ENCODE measurements at places on chromosomes 12 and 14.

- peak; percentile 75 for DNase-seq
Observed at GRCh38 chr14:56172571-56172971, 54.4 kb downstream of the PELI2 start.

DNA sequence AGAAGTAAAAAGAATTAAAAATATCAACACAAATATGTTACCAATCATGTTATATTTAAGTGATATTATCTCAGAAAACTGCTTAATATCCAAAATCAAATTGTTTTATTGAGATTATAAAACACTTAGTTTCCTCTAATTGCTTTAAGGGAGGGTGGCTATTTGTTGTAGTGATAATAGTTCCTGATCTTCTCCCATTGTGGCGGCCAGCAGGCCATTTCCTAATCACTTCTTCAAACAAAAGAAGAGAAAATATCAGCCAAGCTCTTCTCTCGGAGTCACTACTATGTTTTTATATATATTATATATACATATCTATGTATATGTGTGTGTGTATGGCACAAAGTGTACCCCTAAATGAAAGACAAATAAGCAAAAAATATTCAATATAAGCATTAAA lies 31.5 kb downstream of the ERO1A start:
- no peak for DNase-seq

DNA sequence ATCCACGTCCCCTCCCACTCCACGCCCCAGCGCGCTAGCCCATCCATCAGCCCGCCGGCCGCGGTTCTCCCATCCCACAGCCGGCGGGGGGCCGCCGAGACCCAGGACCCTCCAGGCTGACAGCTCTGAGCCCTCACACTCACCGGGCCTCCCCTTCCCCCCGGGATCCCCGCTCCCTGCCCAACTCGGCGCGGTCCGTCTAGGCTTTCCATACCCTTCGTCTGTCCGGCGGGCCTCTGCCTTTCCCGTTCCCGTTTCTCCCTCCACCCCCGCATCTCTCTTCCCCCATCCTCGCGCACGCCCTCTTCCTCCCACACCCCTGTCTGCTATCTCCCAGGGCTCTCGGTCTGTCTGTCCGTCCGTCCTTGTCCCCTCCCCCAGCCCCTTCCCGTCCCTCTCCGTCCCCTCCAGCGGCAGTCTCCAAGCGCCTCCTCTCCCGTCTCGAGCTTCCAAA lies 726 bp downstream of the ZFHX2 start:
- DNase-seq, result no peak

DNA sequence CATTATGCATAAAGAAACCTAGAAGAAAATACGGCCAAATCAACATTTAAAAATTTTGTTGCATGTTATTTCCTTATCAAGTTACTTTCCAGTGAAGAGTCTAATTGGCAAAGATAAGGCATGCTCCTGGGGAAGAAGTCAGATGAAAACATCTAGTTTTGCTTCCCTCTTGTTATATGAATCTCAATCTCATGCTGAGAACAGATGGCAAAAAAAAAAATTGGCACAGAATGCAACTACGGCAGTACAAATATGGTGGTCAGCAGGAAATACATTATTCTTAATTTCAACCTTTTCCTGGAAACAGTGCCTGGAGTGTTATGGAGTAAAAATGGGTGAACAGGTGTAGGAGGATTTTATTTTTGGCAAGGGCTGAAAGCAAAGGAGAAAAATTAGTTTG lies 32.8 kb downstream of the HECTD4 start:
- DNase-seq, result no peak

DNA sequence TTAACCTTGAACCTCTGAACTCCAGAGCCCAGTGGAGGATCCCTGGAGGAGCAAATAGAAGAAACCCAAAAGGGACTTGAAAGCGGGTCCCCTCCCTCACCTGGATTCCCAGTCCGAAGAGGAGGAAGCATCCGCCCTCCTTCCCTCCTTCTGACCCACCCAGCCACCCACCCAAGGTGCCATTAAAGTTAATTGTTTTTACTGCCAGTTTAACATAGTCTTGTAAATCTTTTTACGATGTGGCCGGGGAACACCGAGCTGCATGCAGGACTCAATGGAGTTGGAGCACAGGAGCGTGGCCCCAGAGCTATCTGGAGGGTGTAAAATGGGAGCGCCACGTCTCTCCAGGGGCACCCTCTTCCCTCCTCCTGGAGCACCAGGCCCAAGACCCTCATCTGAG lies 49.9 kb upstream of the TBX3 start:
- no peak for DNase-seq

GRCh38 chr12:126107659-126108058 lies 1042.4 kb downstream of the AACS start:
- DNase-seq, result no peak
